ENCODE measurements at places on chromosomes 3 and 15. TPM values are rescaled to one million over a fixed set of nuclear protein-coding genes. Genes with fewer than 3 reads are reported as not detected.

- H3K27me3 ChIP-seq: no peaks in the 10 kb centered on the region
- H3K36me3 ChIP-seq: no peaks in the 10 kb centered on the region
- peaks cover 5% of the 10 kb centered on the region for H3K4me1 ChIP-seq
- DNase-seq: no peak
- H3K27ac ChIP-seq: no peak overlapping the region
These were observed 64.2 kb upstream of the GLCE start for GRCh38 chr15:69096196-69096595.

DNA sequence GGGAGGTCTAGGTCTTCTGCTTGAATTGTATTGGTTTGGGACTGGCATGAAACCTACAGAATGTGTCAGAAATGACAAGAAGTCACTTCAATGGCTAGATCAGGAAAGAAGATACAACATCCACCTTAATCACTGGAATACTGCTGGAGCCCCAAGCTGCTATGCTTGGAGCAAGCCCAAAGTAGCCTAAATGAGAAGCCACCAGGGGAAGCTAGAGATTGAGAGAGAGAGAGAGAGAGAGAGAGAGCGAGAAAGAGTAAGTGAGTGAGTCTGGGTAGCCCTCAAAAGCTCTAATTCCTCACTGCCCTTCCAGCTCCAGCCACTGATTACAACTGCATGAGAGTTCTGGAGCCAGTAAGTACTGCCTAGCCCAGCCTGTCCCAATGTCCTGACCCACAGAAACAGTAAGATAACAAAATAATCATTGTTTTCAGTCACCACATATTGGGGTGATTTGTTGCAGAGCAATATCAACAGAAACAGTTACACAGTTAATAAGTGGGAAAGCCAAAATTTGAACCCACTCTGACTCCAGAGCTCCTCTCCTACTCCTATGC is 529.2 kb upstream of the GOLIM4 start:
- H3K27ac ChIP-seq: no peak overlapping the region
- no peaks in the 10 kb centered on the region for H3K36me3 ChIP-seq
- no peaks in the 10 kb centered on the region for H3K4me1 ChIP-seq

- H3K27ac ChIP-seq: no peak overlapping the region
- H3K36me3 ChIP-seq: no peaks in the 10 kb centered on the region
- no peak for DNase-seq
- H3K4me3 ChIP-seq: no peak overlapping the region
- no peaks in the 10 kb centered on the region for H3K4me1 ChIP-seq
These were observed 478.9 kb upstream of the GBE1 start for GRCh38 chr3:82240322-82240721.

GRCh38 chr3:128152419-128153155 is 694 bp upstream of the EEFSEC start:
- peak overlapping the region; percentile 94 for H3K4me3 ChIP-seq
- H3K27ac ChIP-seq: peak overlapping the region; percentile 93
- peaks cover 12% of the 10 kb centered on the region for H3K36me3 ChIP-seq
- DNase-seq: peak; percentile 15

DNA sequence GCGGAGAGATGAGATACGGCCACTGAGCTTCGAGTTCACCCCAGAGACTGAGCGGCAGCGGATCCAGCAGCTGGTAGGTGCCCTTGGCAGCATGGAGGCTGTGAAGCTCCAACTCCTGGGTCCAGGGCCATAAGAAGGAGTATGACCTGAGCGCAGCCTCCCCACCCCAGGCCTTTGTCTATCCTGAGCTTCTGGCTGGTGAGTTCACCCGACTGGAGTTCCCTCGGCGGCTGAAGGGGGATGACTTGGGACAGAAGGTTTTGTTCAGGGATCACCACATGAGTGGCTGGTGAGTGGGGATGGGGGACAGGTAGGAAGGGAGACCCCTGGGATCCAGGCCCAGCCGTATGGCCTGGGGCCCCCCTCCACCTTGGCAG is 2.6 kb downstream of the PPM1M start:
- H3K36me3 ChIP-seq: peaks cover 12% of the 10 kb centered on the region
- H3K27ac ChIP-seq: peak overlapping the region; percentile 95
- peak overlapping the region; percentile 88 for H3K4me3 ChIP-seq
- H3K4me1 ChIP-seq: peaks cover 47% of the 10 kb centered on the region

DNA sequence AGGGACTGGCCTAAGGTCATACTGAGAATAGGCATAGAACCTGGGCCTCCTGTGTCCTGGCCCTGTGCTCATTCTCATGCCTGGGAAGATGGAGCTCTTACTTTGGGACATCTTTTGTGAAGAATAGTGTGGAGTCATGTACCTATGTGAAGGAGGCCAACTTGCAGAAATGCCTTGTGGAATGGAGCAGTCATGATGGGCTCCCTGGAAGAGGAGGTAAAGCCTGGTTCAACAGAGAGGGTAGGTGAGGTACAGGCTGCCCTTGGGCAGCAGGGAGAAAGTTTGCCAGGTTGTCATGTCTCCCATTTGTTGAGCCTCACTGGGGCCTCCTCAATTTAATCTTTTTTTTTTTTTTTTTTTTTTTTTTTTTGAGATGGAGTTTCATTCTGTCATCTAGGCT is 18.1 kb downstream of the MAPKAPK3 start:
- peaks cover 54% of the 10 kb centered on the region for H3K4me1 ChIP-seq
- no peaks in the 10 kb centered on the region for H3K36me3 ChIP-seq
- no peak for DNase-seq
- no peaks in the 10 kb centered on the region for H3K27me3 ChIP-seq
- no peak overlapping the region for H3K4me3 ChIP-seq

DNA sequence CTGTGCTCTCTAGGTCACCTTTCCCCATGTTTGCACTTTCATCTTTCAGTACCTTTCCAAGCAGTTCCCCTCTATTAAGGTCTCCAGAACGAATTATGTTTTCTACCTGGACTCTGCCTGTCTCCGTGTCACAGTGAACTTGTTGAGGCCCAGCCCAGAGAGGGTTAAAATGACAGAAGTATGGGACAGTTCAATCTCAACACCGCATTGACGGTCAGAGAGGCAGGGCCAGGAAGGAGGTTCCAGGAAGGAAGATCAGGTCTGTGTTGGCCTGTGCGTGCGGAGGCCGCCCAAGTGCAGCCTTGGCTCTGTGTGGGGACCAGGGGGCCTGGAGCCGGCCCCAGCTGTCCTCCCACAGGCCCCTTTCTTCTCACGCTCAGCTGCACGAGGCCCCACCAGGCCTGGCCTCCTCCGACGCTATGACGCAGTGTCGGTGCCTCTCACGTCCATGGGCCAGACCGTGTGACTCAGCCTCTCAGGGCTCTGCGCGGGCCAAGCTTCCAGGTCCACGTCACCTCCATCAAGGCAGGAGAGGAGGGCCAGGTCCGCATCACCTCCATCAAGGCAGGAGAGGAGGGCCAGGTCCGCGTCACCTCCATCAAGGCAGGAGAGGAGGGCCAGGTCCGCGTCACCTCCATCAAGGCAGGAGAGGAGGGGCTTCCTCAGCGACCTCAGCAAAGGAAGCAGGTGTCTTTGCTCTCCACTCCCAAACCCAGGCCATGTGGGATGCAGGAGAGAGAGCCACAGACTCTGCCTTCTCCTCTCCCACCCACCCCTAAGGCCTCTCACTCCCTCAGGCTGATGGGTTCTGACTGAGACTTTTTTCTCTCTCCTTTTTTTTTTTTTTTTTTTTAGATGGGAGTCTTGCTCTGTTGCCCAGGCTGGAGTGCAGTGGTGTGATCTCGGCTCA is 83.1 kb downstream of the CPN2 start:
- H3K4me1 ChIP-seq: peaks cover 9% of the 10 kb centered on the region
- H3K36me3 ChIP-seq: no peaks in the 10 kb centered on the region
- DNase-seq: no peak
- no peak overlapping the region for H3K27ac ChIP-seq
- H3K27me3 ChIP-seq: no peaks in the 10 kb centered on the region
- H3K4me3 ChIP-seq: no peak overlapping the region

- H3K4me1 ChIP-seq: no peaks in the 10 kb centered on the region
- H3K27ac ChIP-seq: no peak overlapping the region
- no peak for DNase-seq
- no peak overlapping the region for H3K4me3 ChIP-seq
- H3K27me3 ChIP-seq: peaks cover 17% of the 10 kb centered on the region
- H3K36me3 ChIP-seq: peaks cover 5% of the 10 kb centered on the region
These were observed 87.5 kb downstream of the CHCHD4 start for GRCh38 chr3:14037211-14037610.

GRCh38 chr3:197456261-197457091 is 99.3 kb downstream of the BDH1 start:
- peak overlapping the region; percentile 87 for H3K27ac ChIP-seq
- H3K27me3 ChIP-seq: no peaks in the 10 kb centered on the region
- H3K4me3 ChIP-seq: peak overlapping the region; percentile 95
- no peak for DNase-seq
- H3K4me1 ChIP-seq: peaks cover 24% of the 10 kb centered on the region

GRCh38 chr3:10892622-10893021 is 76.6 kb downstream of the SLC6A11 start:
- peaks cover 15% of the 10 kb centered on the region for H3K27me3 ChIP-seq
- no peak overlapping the region for H3K4me3 ChIP-seq
- no peak overlapping the region for H3K27ac ChIP-seq
- no peaks in the 10 kb centered on the region for H3K4me1 ChIP-seq
- H3K36me3 ChIP-seq: peaks cover 12% of the 10 kb centered on the region

DNA sequence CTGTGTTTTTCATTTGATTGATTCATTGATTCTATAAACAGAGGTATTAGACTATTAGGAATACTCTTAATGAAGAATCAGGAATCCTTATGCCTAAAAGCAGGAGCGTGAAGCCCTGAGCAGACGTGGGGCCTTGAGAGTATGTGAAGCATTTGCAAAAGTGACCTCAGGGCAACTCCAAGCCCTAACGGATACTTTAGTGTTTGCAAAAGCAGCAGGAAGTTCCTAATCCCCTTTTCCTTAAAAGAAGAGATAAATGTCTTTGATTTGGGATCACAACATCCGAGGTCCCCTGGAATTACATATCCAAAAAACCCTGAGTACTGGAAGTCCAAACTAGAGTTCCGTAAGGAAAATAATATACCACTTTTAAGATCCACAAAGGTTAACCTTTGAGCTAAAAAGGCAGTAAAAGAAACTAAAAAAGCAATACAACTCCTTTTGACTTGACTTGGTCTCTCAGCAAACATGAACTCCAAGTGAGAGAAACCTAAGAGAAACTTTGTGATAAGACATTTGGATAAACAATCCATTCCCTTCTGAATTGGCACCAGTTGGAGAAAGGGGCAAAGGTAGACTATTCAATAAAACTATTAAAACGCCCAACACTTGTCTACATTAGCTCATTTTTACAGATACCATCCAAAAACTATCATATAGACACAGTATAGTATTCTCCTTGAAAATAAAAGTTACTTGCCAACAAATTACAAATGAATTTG is 27.4 kb downstream of the PRTG start:
- H3K36me3 ChIP-seq: no peaks in the 10 kb centered on the region
- H3K27me3 ChIP-seq: peaks cover 3% of the 10 kb centered on the region
- no peak overlapping the region for H3K4me3 ChIP-seq
- no peak for DNase-seq

DNA sequence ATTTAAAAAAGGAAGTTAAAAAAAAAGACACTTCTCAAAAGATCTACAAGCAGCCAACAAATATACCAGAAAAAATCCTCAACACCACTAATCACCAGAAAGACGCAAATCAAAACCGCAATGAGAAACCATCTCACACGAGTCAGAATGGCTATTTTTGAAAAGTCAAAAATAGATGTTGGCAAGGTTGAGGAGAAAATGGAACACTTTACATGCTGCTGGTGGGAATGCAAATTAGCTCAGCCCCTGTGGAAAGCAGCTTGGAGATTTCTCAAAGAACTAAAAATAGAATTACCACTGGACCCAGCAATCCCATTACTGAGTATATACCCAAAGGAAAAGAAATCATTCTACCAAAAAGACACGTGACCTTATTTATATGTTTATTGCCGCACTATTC is 574.7 kb upstream of the ADAMTS9 start:
- no peak for DNase-seq
- peaks cover 1% of the 10 kb centered on the region for H3K27me3 ChIP-seq
- no peak overlapping the region for H3K27ac ChIP-seq
- H3K36me3 ChIP-seq: no peaks in the 10 kb centered on the region

DNA sequence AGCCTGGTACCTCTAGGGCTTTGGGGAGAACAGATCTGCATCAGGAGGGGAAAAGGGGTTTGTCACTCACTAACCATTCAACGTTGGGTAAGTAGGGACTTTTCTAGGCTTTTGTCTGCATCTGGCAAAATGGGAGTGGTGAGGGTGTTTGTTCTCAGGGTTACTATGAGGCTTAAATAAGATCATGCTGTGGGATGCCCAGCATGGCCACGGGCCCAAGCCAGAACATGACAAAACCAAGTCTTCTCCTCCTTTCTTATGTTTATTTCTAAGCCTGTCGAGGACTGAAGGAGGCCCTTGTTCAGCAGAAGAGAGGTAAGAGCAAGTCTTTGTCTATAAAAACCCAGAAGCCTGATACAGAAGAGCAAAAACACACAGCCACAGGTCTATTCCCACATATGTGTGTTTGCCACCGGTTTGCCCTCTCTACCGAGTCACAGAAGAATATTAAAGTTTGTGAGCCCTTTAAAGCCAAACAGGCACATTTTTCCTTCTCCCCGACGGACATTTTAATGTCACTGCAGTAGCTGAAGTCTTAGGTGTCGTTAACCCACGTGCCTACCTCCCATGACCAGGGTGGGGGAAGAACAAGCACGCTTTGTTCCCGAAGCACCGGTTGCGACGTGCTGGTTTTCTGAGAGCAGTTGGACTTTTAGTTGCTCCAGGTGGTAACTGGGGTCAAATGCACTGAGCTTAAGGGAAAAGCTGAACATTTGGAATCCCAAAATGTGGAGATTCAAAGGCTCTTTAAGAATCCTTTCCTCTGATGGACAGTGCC is 72.1 kb downstream of the NOX5 start:
- DNase-seq: no peak
- H3K4me1 ChIP-seq: peaks cover 5% of the 10 kb centered on the region
- H3K36me3 ChIP-seq: no peaks in the 10 kb centered on the region
- peaks cover 17% of the 10 kb centered on the region for H3K27me3 ChIP-seq
- no peak overlapping the region for H3K27ac ChIP-seq
- no peak overlapping the region for H3K4me3 ChIP-seq

- DNase-seq: no peak
- peaks cover 7% of the 10 kb centered on the region for H3K4me1 ChIP-seq
- peaks cover 5% of the 10 kb centered on the region for H3K36me3 ChIP-seq
- H3K27me3 ChIP-seq: no peaks in the 10 kb centered on the region
These were observed 285.5 kb upstream of the CFAP20DC start for GRCh38 chr3:59335338-59335737.

- peaks cover 82% of the 10 kb centered on the region for H3K4me1 ChIP-seq
- DNase-seq: no peak
- peak overlapping the region; percentile 88 for H3K4me3 ChIP-seq
- peak overlapping the region; percentile 96 for H3K27ac ChIP-seq
- no peaks in the 10 kb centered on the region for H3K27me3 ChIP-seq
These were observed 274.7 kb downstream of the FOXP1 start for GRCh38 chr3:71308836-71309235.

GRCh38 chr3:38986901-38987300 is 64.8 kb downstream of the SCN11A start:
- DNase-seq: no peak
- no peak overlapping the region for H3K4me3 ChIP-seq
- no peaks in the 10 kb centered on the region for H3K4me1 ChIP-seq
- H3K36me3 ChIP-seq: no peaks in the 10 kb centered on the region

RTP1 gene
- not detected for polyA plus RNA-seq

TUSC7 gene
- polyA plus RNA-seq: not detected

RBP2 gene
- polyA plus RNA-seq: not detected

CIB2 gene
- polyA plus RNA-seq: 2.5 TPM

CAMP gene
- not detected for polyA plus RNA-seq

STXBP5L gene
- not detected for polyA plus RNA-seq

ITGB5 gene
- 0.46 TPM for polyA plus RNA-seq

NRG4 gene
- not detected for polyA plus RNA-seq

Data from naive thymus-derived CD8-positive, alpha-beta T cell (primary cell).